ENCODE measurements at places on chromosomes 16 and 17.

- no peak for DNase-seq
Measured at GRCh38 chr16:68642436-68643101, 2.5 kb upstream of the CDH3 start.

DNA sequence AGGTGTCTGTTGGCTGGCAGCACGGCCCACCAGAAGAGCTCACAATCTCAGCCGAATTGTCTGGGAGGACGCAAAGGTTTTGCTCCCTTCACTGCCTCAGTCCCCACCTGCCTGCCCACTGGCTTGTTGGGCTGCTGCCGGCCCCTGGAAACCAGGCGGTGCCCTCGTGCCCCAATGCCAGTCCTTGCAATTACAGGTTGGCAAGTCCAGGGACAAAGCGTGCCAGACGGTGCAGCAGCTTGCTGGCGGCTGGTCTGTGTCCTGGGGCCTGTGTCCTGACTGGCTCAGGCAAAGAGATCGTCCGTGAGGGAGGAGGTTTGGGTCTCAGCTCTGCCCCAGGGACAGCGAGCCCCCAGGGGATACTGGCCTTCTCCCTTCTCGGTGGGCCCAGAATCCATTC is 24.6 kb upstream of the SPNS2 start:
- DNase-seq = no peak

GRCh38 chr16:20879175-20880040 is 20.8 kb downstream of the DCUN1D3 start:
- DNase-seq = no peak

DNA sequence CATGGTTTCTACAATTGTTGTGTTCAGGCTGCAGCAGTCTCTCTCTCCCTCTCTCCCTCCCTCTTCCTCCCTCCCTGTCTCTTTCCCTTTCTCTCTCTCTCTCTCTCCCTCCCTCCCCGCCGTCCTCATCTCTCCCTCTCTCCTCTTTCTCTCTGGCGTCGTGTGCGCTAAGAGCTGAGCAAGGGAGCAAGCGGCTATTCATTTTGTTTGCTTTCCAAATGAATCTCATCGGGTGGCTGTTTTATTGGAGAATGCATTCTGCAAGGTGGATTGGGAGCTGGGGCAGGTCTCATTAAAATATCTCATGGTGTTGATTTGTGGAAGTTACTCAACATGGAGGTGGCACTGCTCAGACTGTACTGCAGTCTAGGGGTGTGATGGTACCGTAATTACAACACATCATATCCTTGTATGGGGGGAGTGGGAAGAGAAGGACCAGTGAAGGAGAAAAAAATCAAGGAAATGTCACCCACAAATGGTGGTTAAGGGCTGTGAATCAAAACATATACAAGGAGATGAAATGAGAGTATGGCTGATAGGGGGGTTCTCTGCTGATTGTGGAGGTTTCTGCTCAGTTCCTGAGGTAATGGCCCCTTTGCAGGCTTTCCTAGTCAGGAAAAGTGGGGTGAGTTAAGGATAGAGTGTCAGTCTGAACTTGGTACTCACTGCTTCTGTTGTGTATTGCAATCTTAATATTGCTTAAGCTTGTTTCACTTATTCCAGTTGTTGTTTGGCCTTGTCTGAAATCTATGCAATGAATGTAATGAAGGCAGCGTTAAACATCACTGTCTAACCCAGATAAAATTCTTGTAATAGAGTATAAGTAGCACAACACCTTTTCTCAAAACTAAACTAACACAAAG is 2.7 kb downstream of the MSL1 start:
- DNase-seq = no peak

GRCh38 chr16:85579191-85579590 is 33.9 kb upstream of the GSE1 start:
- no peak for DNase-seq

DNA sequence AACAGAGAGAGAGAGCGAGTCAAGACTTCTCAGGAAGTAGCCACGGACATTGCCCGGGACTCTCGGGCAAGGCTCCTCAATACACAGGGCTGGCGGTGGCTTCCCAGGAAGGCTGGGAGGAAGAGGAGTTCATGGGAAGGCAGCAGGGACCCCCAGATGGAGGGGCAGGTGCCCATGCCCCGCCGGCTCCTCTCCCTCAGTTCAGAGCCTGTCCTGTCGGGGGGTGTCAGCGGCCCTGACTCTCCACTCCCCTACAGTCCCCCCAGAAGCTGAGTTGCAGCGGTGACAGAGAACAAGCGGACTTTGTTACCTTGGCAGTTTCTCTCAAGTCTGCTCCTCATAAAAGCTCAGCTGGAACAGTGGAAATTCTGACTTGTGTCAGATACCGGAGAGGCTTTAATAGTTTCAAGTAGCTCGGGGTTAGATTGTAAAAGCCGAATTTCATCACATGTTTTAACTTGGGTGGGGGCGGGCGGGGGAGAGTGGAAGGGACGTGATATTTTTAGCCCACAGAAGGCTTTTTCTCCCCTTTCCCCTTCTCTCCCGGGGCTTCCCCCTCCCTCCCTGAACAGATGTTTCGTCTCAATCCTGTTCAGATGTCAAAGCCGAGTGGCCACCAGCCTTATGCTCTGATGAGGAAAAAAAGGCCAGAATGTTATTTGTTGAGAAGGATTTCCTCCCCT is 65.2 kb downstream of the NKD1 start:
- DNase-seq = no peak

DNA sequence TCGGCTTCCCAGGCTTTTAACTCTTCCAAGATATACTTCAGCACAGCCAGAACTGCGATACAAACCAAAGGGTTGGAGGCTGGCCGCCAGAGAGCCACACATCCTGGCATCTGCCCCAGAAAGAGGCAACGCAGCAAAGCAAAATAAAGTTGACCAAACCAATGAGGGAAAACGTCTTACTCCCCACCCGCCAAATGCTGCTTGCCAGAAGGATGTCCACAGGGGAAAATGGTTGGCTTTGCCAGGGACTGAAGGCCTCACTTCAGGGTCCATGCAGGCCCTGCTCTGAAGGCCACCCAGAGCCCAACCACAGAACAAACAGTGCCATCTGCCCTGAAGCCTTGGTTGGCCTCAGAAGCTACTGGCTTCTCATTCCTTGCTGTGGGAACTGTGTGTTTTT is 15.0 kb downstream of the CACNG1 start:
- DNase-seq = no peak

DNA sequence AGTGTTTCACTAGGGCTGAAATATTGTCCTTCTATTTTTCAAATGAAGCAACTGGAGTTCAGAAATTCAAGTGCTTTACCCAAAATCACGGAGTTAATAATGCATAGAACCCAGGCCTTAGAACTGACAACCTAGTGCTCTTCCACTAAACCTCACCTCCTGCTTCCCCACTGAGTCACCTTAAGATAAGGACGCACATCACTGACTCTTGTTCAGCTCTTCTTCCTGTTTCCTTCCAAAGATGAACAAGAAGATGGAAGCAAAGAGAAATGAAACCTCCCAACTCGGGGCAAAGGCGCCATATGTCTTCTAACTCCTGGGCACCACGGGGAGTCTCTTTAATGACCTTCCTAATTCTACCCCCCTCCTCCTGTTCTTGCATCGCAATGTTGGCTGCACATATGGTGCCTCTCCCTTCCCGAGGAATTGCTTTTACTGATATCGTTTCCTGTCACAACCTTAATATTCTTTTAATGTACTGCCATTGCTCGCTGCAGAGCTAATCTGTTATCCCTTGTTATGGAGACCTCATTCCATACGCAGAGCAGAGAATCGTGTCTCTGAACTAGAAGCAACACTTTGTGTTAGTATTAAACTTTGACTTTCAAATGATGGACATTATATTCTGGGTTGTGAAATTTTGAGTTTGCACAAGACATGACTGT is 591.4 kb downstream of the TMEM114 start:
- no peak for DNase-seq

DNA sequence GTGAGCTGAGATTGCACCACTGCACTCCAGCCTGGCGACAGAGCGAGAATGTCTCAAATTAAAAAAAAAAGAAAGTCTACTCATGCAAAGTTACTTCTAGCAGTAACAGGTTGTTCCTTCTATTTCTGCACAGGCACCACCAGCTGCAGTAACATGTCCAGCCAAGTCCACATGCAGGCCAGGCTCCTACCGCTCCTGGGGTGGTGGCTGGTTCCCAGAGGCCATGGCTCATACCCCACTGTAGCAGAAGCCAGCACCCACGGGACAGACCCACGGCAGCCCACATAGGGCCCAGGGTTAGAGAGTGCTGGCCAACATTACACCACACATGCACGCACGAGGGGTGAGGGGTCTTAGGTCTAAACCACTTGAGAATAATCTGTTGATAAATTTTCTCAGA is 26.7 kb upstream of the TRAP1 start:
- DNase-seq = no peak

DNA sequence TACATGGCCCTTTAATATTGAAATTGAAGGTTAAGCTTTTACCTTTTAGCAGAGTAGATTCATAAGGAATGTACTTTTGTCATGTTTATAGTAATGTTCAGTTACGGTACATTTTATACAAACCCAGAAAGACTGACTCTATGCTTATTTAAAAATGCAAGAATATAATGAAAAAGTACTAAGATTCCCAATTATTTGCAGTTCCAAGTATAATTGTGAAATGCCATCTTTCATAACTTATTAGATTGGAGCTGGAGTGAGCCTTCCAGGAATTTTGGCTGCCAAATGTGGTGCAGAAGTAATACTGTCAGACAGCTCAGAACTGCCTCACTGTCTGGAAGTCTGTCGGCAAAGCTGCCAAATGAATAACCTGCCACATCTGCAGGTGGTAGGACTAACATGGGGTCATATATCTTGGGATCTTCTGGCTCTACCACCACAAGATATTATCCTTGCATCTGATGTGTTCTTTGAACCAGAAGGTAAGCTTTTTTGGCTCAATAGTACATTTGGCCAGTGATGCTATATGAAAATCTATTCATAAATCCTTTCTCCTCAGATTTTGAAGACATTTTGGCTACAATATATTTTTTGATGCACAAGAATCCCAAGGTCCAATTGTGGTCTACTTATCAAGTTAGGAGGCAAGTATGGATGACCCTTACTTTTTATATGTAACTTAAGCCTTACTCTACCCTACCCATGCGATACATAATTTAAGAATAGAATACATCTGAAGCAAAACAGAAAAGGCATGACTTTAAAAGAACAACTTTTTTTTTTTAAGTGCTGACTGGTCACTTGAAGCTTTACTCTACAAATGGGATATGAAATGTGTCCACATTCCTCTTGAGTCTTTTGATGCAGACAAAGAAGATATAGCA is 4.2 kb downstream of the SRSF2 start:
- DNase-seq = no peak

- DNase-seq = no peak
Measured at GRCh38 chr16:57627184-57627871, 1.1 kb upstream of the ADGRG1 start.

GRCh38 chr17:61379457-61380216 is 20.0 kb upstream of the TBX2 start:
- no peak for DNase-seq

DNA sequence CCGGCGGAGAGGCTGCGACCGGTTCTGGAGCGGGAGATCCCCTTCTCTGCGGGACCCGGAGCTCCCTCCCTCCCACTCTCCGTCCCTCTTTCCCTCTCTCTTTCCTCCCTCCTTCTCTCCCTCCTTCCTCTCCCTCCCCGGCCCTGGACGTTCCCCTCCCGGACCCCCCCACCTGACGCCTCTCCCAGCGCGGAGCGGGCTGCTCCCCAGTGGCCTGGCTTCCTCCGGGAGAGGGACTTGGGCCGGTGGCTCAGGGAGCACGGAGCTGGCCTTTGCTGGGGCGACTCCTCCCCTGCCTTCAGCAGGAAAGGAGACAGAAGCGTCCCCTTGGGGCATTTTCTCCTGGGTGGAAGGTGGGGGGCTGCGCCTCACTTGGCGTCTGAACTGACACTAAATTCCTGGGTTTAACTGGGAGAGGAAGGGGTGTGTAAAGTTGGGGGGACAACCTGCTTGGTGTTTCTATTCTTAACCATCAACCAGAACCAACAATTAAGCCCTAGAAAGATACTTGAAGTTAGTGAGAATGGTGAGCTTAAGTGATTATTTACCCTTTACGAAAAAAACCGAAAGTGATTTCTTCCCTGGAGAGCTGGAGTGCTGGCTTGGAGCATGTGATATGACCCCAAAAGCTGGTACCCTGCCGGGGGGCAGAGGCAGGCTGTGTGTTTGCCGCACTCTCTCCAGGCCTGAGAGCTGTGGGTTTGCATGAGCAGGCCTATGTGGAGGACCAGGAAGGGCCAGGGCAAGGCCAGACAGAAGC is 775 bp downstream of the SPIRE2 start:
- no peak for DNase-seq

DNA sequence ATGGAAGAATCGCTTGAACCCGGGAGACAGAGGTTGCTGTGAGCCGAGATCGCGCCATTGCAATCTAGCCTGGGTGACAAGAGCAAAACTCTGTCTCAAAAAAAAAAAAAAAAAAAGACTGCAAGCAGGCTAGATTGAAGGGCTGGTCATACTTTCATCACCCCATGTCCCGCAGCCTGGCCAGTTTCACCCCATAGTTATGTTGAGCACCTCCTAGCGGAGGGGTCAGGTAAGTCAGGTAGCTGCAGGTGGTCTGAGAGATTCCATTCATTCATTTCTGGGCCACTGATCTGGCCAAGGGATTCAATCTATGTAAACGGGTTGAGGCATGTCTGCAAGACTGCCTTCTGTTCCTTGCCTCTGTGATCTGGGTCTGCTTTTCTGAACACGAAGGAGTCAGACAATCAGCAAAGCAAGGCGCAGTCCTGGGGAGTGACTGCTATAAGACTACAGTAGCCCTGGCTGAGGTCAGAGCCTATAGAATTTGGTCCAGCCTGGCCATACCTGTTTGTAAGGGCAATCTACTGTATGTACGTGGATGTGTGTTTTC is 23.6 kb upstream of the BPTF start:
- DNase-seq = no peak

- no peak for DNase-seq
Measured at GRCh38 chr16:23107936-23108335, 41.3 kb downstream of the USP31 start.

DNA sequence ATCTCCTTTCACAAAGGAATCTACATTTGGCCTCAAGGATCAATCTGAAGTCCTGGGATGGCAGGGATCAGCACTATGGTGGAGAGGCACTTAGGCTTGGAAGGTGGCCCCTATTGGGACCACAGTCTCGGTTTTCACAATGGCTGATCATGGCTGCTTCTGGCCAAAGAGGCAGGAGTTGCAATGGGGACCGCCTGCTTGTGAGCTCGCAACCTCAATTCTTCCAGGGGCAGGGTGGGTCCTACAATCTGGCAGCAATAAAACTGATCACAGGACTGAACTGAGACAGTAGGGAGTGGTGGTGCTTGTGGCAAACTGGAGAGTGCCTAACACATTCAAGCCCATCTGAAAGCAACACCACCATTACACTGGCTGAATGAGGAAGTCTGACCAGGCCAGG is 83.1 kb downstream of the NETO2 start:
- no peak for DNase-seq

GRCh38 chr16:80028581-80029380 is 428.2 kb upstream of the MAF start:
- DNase-seq = no peak

GRCh38 chr17:61075988-61076387 is 323.7 kb upstream of the TBX2 start:
- DNase-seq = no peak

- DNase-seq = no peak
Measured at GRCh38 chr16:89290887-89291286, 73.4 kb downstream of the ZNF778 start.

GRCh38 chr16:56932721-56933619 is 1.0 kb downstream of the HERPUD1 start:
- no peak for DNase-seq

- DNase-seq = no peak
Measured at GRCh38 chr17:2138761-2139160, 83.9 kb downstream of the HIC1 start.

GRCh38 chr16:73051226-73051625 is 3.3 kb upstream of the ZFHX3 start:
- DNase-seq = no peak

- DNase-seq = no peak
Measured at GRCh38 chr16:78689536-78689935, 590.1 kb downstream of the WWOX start.

Data from stimulated activated CD8-positive, alpha-beta memory T cell treated with anti-CD3 and anti-CD28 coated beads, Interleukin-4, amount 100 ng/mL, for 4 hours (primary cell).